ENCODE measurements at places on chromosomes 11 and 22.

DNA sequence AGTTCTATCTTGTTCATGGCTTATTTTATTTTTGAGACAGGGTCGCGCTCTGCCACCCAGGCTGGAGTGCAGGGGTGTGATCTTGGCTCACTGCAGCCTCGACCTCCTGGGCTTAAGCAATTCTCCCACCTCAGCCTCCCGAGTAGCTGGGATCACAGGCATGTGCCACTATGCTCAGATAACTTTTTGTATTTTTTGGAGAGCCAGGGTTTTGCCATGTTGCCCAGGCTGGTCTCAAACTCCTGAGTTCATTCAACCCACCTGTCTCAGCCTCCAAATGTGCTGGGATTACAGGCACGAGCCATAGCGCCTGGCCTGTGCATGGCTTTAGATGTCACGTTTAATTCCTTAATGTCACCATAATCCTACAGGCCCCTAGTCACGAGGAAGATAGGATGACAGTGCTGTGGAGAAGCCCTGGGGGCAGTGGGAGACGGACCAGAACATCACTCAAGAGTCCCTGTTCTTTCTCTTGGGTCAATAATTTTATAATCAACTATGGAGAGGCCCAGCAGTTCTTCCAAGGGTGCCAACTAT lies 99.5 kb downstream of the RDX start:
- no peak for DNase-seq

DNA sequence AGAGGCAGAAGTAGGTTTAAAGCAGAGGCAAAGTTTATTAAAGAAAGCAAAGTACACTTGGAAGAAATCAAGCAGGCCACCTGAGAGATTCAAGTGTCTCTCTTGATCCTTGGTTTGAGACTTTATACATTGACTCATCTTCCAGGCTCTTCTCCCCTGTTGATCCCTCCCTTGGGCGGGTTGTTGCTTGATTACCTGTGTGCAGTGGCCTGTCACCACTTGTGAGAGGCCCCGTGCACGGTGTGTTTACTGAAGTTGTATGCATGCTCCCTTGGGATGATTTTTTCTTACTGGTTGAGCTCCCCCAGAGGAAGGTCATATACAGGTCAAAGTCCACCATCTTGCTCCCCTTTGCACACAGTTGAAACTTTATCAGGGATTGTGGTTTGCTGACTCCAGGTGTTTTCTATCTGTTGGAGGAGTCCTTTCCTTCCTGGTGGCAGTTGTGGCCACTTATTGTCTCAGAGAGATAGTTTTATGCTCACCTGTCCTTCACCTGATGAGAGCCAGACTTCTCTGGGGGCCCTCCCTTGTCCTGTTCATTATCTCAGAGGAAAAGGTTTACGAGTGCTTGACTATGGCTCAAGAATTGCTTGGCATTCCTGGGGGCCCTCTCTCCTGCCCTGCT lies 16.3 kb upstream of the RBMXL2 start:
- DNase-seq = no peak

DNA sequence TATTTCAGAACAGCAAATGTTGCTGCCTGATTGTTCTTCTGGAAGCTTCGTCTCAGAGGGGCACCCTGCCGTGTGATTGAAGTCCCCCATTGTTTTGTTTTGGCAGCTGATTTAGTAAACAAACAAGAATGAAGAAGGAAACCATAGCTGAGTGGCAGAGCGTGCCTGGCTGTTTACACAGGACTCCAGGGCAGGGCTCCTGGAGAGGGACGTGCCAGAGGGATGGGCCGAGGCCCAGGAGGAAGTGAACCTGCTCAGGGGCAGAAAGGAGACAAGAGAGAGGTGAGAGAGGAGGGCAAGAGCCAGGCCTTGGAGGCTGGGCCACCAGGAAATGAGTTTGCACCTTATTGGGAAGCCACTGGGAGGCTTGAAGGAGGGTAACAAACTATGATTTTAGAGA lies 85.5 kb upstream of the B3GAT1 start:
- no peak for DNase-seq

DNA sequence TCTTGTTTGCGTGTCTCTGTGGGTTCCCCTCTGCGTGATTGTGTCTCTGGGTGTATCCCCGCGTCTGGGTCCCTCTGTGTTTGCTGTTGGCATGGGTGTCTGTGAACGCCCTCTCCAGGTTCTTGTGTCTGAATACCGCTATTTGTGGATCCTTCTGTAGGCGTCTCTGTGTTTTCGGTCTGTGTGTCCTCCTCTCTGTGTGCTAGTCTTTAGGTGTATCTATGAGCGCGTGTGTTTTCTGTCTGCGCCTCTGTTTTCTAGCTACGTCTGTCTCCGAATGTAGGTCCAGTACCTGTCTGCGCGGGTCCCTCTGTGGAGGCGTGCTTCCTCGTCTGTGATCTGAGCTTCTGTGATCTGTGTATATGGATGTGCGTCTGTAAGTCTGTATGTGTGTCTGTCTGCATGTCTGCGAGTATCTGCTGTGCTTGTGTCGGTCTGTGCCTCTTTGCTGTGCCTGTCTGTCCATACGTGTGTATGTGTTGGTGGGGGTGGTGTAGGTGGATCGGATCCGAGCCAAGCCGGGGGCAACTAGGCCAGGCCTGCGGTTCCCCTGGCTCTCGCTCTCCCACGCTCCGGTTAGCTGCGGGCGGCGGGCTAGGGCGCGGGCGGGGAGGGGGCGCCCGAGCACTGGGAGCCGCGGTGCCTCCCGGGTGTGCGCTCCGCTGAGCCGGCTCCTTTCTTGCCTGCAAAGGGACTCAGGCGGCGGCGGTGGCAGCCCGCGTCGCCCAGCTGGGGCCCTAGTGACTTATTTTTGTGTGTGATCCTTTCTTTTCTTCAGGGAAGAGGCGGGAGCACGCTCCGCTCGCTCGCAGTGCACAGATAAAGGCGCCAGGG lies 105.3 kb upstream of the E2F8 start:
- no peak for DNase-seq

DNA sequence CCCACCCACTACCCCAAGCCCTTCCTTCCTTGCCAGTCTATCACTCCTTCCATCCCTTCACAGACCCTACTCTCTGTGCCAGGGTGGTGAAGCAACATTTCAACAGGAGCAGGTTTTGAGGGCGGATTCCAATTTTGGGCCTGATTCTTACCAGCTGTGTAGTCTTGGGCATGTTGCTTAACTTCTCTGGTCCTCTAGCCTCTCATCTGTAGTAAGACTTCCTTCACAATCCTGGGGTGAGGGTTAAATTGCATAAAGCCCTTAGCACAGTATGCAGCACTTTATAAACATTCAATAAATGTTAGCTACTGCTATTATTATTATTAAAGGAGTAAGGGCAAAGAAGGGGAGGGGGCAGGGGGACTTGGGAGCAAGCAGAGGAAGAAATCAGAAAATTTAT lies 5.0 kb upstream of the RNF185 start:
- no peak for DNase-seq

- DNase-seq = no peak
These were observed 6.7 kb downstream of the SCARF2 start for GRCh38 chr22:20430720-20431510.

DNA sequence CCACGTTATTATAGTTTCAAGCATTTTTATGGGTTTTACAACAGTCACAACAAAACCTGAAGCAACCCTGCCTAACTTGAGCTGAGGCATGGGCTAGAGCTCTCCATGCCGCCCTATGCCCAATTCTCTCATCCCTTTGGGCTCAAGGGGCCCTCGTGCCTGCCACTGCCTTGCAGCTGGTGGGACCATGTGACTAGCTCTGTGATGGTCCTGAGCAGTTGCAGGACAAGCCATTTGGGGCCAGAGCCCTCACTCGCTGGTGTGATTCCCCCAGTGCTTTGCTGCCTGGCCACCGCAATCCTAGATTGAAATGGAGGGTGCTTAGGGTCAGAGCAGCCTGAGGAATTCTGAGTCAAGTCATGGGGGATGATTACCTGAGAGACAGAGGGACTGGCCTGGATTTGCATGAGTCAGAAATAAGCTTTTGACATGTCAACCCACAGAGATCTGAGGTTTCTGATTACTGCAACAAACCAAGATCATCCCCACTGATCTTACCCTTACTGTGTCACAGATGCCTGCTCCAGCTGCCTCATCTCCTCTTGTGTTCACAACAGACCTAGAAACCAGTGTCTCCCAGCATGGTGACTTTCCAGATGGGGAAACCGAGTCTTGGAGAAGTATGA lies 323.7 kb downstream of the BRD1 start:
- no peak for DNase-seq

DNA sequence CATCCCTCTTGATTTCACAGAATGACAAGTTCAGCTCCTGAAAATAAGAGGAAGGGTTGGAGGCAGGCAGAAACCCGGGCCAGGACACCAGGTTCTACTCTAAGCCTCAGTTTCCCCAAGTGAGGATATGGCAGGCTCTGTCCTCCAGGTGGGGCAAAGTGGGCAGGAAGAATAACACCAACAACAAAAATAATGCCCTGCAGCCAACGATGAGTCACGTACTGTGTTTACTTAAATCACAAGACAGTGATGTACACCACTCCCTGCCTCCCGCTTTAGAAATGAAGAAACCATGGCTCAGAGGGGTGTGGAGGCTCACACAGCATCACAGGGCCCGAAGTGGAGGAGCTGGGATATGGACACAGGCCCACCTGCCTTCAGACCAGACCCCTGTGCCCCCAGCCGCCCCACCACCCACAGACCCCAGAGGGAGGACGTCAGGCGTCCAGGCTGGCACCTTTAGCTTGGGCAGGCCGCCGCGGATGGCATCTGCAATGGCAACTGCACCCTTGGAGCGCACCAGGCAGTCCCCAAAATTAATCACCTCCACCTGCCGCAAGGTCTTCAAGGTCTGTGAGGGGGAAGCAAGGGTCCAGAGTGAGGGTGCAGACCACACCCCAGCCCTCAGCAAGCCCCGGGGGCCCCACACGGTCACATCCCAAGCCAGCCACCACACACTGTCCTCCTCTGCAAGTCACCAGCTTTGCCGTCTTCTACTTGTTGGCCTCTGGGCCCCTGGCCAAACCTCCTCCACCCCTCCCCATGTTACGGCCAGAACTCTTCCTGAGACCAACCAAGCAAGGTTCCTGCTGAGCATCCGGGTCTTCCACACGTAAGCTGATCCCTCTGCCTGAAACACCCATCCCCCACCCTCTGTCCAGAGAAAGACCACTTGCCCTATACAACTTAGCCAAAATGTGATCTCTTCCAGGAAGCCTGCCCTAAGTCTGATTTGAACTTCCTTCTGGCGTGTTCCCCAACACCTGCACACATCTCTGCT lies 15.8 kb upstream of the CHADL start:
- DNase-seq = no peak

- DNase-seq = no peak
These were observed 134.2 kb downstream of the CCDC81 start for GRCh38 chr11:86508604-86509587.

DNA sequence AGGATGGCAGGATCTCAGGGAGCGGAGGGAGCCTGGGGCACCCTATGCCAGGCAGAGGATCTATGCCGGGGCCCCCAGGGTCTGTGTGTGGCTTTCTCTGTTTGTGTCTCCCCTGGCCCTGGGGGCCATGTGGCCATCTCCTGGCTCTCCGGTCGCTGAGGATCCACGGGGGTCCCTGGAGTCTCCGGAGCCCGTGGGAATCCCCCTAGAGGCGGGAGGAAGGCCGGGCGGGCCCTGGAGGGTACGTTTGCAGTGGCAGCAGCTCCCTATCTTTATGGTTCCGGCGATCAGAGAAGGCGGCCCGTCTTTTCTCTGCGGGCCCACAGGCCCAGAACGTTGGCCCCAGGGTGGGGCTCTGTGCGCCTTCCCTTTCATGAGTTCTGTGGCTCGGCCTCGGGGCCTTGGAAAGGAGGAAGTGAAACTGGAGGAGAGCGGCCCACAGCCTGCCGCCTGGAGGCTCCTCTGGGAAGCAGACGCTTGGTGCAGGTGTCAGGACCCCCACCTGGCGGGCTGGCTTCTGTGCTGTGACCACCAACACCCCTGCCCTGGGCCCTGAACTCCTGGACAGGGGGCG lies 82.1 kb downstream of the KCNQ1 start:
- no peak for DNase-seq

DNA sequence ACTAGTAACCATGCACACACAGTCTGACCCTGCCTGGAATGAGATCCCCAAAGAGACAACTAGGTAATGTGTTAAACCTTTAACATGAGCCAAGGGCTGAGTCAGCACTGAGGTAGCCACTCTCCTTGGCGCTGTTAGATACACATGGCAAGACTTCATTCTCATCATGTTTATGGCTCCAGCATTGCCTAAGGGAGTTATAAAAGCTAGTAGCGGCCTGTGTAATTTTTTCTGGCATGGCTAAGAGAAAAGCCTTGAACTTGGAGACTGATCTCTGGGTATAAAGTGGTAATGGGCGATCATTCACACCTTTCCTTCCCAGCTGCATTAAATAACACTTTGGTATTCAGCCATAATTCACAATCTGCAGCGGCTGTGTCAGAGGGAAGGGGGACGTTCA lies 779.7 kb upstream of the LRRC4C start:
- no peak for DNase-seq

GRCh38 chr22:23700706-23701105 lies 9.9 kb downstream of the RGL4 start:
- no peak for DNase-seq

GRCh38 chr11:113021111-113021510 lies 59.9 kb downstream of the NCAM1 start:
- no peak for DNase-seq

DNA sequence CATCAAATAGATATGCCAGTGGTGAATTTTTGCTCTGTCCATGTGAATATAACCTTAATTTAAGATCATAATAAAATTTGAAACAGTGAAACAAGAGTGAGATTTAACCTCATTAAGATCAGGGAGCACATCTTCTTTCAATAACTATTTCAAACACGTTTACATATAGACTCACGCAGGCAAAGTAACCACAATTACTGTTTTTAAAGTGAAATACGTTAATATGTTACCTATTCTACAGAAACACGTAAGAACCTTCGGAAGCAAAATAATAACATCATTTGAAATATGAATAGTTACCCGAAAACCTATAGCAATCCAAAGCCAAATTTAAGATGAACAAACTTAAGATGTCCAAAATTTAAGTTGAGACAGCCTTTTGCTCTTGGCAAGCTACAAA lies 136.2 kb upstream of the ZC3H12C start:
- DNase-seq = no peak

GRCh38 chr11:119784421-119784820 lies 55.4 kb upstream of the NECTIN1 start:
- DNase-seq = no peak

- no peak for DNase-seq
These were observed 24.5 kb downstream of the MOB2 start for GRCh38 chr11:1461826-1462697.

- no peak for DNase-seq
These were observed 50.7 kb downstream of the PRR5L start for GRCh38 chr11:36346562-36347383.
